ENCODE measurements at places on chromosomes 12 and 14.

- peaks cover 17% of the 10 kb centered on the region for H3K4me1 ChIP-seq
- H3K27ac ChIP-seq, result no peak overlapping the region
- no peaks in the 10 kb centered on the region for H3K36me3 ChIP-seq
- peaks cover 32% of the 10 kb centered on the region for H3K27me3 ChIP-seq
Measured at GRCh38 chr14:20971705-20972021, 16.4 kb downstream of the RNASE2 start.

- no peaks in the 10 kb centered on the region for H3K36me3 ChIP-seq
- H3K27me3 ChIP-seq, result no peaks in the 10 kb centered on the region
- no peak for DNase-seq
- H3K4me1 ChIP-seq, result no peaks in the 10 kb centered on the region
- H3K4me3 ChIP-seq, result no peak overlapping the region
- H3K27ac ChIP-seq, result no peak overlapping the region
Measured at GRCh38 chr14:25463480-25463879, 413.5 kb upstream of the STXBP6 start.

DNA sequence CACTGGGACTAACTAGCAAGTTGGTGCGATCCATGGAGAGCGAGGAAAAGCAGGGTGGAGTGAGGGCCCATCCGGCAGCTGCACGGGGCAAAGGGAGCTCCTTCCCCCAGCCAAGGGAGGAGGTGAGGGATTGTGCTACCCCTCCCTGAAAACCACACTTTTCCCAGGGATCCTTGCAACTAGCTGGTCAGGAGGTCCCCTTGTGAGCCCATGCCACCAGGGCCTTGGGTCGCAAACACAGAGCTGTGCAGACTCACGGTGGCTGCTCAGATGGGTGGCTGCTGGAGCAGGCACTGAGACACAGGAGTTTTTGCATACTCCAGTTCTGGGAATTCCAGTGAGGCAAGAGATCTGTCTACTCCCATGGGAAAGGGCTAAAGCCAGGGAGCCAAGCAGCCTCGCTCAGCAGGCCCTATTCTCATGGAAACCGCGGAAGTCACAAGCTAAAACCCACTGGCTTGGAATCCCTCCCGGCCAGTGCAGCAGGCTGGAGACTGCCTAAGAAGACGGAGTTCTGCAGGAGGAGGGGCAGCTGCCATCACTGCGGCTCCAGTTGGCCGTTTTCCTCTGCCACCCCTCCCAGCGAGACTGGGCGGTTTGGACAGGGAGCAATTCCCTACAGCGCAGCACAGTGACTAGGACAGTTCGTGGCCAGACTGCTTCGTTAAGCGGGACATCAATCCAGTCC lies 10.9 kb upstream of the ZNF705A start:
- peak overlapping the region; percentile 20 for H3K27ac ChIP-seq
- peak; percentile 35 for DNase-seq
- peaks cover 17% of the 10 kb centered on the region for H3K4me1 ChIP-seq

DNA sequence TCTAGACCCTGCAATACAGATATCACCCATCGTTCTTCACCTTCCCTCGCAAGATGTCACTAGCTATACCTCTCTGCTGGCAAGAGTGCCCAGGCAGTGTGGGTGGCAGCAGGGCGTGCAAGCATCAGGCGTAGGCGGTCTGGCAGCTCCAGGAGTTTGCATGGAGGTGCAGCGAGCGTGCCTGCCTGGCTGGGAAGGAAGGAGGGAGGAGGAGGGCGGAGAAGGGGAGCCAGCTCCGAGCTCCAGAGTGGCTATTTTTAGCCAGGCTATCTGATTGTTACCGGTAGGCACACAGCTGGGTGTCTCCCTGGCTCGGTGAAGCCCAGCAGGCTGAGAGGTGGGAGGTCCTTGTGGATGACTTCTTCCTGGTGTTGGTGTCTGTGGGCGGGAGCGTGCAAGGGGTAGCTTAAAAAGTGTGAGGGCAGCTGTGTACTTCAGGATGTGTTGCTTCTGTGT lies 6.2 kb downstream of the FOXJ2 start:
- DNase-seq, result peak; percentile 53
- H3K27ac ChIP-seq, result no peak overlapping the region
- peak overlapping the region; percentile 58 for H3K4me3 ChIP-seq
- H3K36me3 ChIP-seq, result peaks cover 32% of the 10 kb centered on the region
- H3K27me3 ChIP-seq, result peaks cover 7% of the 10 kb centered on the region
- peaks cover 56% of the 10 kb centered on the region for H3K4me1 ChIP-seq

DNA sequence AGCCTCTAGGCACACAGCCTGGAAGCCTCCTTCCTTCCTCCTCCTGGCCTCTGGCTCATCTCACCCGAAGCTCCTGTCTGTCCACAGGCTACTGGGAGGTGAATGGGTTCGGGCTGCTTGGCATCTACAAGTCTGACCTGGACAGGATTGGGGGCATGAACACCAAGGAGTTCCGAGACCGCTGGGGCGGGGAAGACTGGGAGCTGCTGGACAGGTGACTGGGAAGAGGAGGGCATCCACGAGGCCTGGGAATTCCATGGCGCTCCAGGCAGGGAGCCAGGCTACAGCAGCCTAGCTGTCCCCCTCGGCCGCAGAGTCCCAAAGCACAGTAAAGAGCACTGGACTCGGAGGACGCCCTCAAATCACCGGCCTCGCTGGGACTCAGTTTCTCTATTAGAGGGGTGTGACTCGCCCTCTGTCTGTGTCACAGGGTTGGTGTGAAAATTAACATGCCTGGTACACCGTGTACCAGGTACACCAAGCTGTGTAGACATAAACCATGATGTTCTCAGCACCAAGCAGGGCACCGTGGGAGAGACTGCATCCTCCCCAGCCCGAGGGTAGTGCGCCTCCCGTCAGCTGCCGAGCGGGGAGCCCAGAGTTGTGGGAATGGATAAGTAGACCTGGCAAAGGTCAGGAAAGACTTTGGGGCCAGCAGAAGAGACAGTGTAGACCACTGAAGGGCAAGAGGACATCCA lies 99.6 kb downstream of the B4GALNT3 start:
- peaks cover 5% of the 10 kb centered on the region for H3K36me3 ChIP-seq
- H3K4me3 ChIP-seq, result no peak overlapping the region
- H3K27me3 ChIP-seq, result peaks cover 15% of the 10 kb centered on the region
- H3K27ac ChIP-seq, result peak overlapping the region; percentile 62

- DNase-seq, result no peak
- no peaks in the 10 kb centered on the region for H3K27me3 ChIP-seq
- no peaks in the 10 kb centered on the region for H3K36me3 ChIP-seq
- H3K4me3 ChIP-seq, result no peak overlapping the region
Measured at GRCh38 chr12:10018386-10018785, 8.0 kb downstream of the CLEC12B start.

- DNase-seq, result no peak
- H3K4me1 ChIP-seq, result peaks cover 77% of the 10 kb centered on the region
- H3K27me3 ChIP-seq, result no peaks in the 10 kb centered on the region
- peaks cover 5% of the 10 kb centered on the region for H3K36me3 ChIP-seq
- H3K4me3 ChIP-seq, result no peak overlapping the region
Measured at GRCh38 chr12:1616233-1617066, 12.6 kb upstream of the WNT5B start.

DNA sequence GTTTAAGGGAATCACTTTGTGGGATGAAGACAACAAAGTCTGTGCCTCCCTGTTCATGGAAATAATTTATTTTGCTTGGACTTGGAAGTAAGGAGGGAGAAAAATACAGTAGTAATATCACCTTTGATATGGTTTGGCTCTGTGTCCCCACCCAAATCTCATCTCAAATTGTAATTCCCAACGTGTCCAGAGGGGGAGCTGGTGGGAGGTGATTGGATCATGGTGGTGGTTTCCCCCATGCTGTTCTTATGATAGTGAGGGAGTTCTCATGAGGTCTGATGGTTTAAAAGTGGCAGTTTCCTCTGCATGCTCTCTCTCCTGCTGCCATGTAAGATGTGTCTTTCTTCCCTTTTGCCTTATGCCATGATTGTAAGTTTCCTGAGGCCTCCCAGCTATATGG lies 460.7 kb downstream of the NOVA1 start:
- DNase-seq, result peak; percentile 2
- H3K27me3 ChIP-seq, result no peaks in the 10 kb centered on the region
- H3K36me3 ChIP-seq, result no peaks in the 10 kb centered on the region
- no peak overlapping the region for H3K4me3 ChIP-seq
- H3K27ac ChIP-seq, result no peak overlapping the region

DNA sequence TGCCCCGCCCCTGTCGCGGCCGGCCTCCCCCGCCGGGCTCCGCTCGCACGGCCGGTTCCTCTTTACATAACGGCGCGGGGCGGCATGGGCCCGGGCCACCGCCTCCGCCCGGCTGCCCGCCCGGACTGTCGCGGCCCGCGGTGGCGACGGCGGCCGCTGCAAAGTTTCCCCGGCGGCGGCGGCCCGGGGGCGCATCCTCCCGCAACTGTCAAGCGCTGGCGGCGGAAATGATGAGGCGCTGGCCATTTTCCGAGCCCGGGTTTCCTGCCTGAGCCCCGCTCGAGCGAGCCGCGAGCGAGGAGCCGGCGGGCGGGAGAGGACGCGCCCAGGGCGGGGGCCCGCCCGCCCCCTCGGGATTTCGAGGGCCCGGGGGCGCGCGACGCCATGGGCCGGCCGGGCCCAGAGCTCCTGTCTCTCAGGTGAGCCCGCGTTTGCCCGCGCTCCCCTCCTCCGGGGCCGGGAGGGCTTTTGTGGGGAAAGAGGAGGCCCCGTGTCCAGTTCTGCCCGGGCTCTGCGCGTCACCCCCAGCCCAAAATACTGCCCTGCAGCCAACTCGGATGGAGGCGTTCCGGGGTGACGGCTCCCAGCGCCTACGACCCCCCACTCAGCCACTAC lies at the start of gene SH2B3:
SH2B3 (plus strand) TSS at position 65 of the 615 bp plus-strand sequence. CDS start 12,223 bp downstream, outside the sequence.
- DNase-seq, result no peak
- peaks cover 55% of the 10 kb centered on the region for H3K4me1 ChIP-seq
- H3K4me3 ChIP-seq, result peak within 1 kb of the TSS; percentile 86

DNA sequence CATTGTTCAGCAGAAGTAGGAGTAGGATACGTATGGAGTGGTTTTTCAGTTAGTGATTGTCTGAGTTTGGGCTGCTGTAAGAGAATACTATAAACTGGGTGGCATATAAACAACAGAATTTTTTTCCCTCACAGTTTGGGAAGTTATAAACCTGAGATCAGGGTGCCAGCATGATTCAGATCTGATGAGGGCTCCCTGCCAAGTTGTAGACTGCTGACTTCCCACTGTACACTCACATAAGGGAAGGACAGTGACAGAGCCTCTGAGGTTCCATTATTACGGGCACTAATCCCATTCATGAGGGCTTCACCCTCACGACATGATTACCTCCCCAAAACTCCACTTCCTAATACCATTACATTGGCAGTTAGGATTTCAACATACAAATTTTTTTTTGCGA lies 50.7 kb downstream of the ACSM4 start:
- H3K27me3 ChIP-seq, result peaks cover 5% of the 10 kb centered on the region
- no peaks in the 10 kb centered on the region for H3K4me1 ChIP-seq
- no peak for DNase-seq
- no peak overlapping the region for H3K27ac ChIP-seq
- H3K4me3 ChIP-seq, result no peak overlapping the region
- H3K36me3 ChIP-seq, result no peaks in the 10 kb centered on the region

DNA sequence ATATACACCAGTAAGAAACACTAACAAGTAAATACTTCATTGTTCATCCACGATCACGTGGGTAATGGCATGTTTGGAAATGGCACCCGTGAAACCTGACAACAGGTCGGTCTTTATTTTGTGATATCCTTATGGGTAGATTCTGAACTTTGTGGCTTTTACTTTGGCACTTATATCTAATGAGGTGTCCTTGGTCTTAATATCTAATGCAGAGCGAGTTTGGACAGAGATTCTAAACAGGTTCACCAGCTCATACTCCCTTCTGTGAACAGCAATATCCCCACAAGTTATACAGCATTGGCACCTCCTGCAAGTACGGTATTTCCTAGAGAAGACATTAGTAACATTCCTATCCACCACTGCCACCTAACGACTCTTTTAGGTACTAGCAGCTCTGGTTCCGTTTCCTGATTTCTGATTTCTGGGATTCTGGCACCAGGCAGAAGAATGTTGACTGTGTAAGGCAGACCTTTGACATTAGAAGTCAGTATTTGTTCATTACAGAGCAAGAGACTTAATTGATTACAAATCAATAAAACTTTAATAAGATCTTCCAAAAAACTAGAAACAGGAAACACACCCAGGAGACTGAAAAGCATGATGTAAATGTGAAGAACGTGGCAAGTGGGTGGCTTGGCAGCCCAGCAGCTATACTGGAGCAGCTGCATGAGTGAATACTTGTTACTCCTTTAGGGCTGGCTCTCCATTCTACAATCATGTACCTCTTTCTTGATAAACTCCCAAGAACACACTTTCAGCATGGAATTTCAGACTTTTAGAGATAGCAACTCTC lies 2.5 kb downstream of the ANG start:
- H3K27ac ChIP-seq, result no peak overlapping the region
- H3K4me3 ChIP-seq, result no peak overlapping the region
- peaks cover 5% of the 10 kb centered on the region for H3K4me1 ChIP-seq
- peak; percentile 39 for DNase-seq

DNA sequence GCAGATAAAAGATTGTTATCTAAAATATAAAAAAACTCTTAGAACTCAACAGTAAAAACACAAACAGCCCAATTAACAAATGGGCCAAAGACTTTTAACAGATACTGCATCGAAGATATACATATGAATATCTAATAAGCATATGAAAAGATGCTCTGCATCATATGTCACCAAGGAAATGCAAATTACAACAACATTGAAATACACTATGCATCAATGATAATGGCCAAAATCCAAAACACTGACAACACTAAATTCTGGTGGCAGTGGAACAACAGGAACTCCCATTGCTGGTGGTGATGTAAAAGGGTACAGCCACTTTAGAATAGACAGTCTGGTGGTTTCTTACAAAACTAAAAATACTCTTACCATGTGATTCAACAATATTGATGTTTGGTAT lies 40.8 kb downstream of the KLHDC2 start:
- no peak overlapping the region for H3K27ac ChIP-seq
- DNase-seq, result no peak
- H3K36me3 ChIP-seq, result peaks cover 72% of the 10 kb centered on the region
- no peaks in the 10 kb centered on the region for H3K4me1 ChIP-seq
- H3K27me3 ChIP-seq, result no peaks in the 10 kb centered on the region

GRCh38 chr12:63965936-63966605 lies 121.6 kb downstream of the SRGAP1 start:
- H3K27me3 ChIP-seq, result no peaks in the 10 kb centered on the region
- DNase-seq, result no peak
- no peaks in the 10 kb centered on the region for H3K36me3 ChIP-seq
- H3K4me3 ChIP-seq, result no peak overlapping the region
- no peaks in the 10 kb centered on the region for H3K4me1 ChIP-seq

DNA sequence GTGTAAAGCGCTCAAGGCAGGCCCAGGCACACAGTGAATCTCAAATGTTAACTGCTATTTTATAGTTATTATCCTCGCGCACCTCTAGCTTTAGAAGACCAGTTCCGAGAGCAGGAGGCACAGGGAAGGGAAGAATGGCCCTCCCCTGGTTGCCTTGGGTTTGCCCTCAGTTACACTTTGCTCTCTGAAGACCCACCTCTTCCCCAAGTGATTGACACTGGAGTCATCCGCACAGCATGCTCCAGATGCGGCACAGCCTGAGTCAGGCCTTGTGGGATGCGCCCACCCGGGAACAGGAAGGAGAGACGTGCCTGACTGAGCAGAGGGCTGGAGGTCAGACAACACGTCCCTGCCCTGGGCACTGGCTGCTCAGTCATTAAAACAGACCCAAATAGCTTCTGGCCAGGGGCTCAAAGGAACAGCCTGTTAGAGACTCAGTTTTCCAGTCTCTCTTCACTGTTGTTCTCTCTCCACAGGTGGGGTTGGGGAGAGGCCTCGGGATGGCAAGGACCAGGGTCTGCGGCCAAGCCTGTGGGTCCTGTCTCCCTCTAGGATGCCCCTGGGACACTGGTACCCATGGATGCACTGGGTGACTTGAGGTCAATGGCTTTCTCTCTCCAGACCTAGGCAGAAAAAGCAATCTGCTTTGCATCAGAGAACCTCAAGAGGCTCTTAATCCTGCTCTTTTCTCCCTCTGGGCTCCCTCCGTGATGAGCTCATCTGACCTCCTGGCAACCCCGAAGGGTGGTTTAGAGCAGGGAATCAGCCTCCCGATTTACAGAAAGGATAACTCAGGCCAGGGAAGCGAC lies 13.6 kb upstream of the MLXIP start:
- peak; percentile 76 for DNase-seq
- peaks cover 35% of the 10 kb centered on the region for H3K36me3 ChIP-seq
- H3K4me1 ChIP-seq, result peaks cover 71% of the 10 kb centered on the region
- H3K4me3 ChIP-seq, result peak overlapping the region; percentile 70

Data from nephron progenitor cell (in vitro differentiated cells).